Left renal pelvis (tissue), 4 donors: ENCODE measurements at places on chromosomes 5 and 9. TPM values are rescaled to one million over a fixed set of nuclear protein-coding genes. Genes with fewer than 3 reads are reported as not detected.

The BARX1 gene
- polyA plus RNA-seq: 0.10 TPM

The SLC35D2 gene
- polyA plus RNA-seq: 34.5 TPM

The CATSPER3 gene
- 1.2 TPM for polyA plus RNA-seq

The MATR3 gene
- polyA plus RNA-seq: 863 TPM

The FOXD4L3 gene
- polyA plus RNA-seq: not detected

The COMMD10 gene
- 54.7 TPM for polyA plus RNA-seq

The FST gene
- polyA plus RNA-seq: 37.9 TPM

The F2R gene
- polyA plus RNA-seq: 53.9 TPM

The MOCS2 gene
- 58.3 TPM for polyA plus RNA-seq

The BHMT gene
- polyA plus RNA-seq: 206 TPM

The ENC1 gene
- polyA plus RNA-seq: 35.7 TPM

The RFESD gene
- polyA plus RNA-seq: 4.3 TPM

The SAXO1 gene
- 0.16 TPM for polyA plus RNA-seq

The GLRA1 gene
- not detected for polyA plus RNA-seq

The SIGMAR1 gene
- polyA plus RNA-seq: 58.9 TPM

The ASTN2 gene
- 17.4 TPM for polyA plus RNA-seq

The KCNN2 gene
- 4.8 TPM for polyA plus RNA-seq

The VCP gene
- 248 TPM for polyA plus RNA-seq

The CDKN2B gene
- polyA plus RNA-seq: 0.24 TPM
